Stimulated activated CD4-positive, alpha-beta T cell treated with anti-CD3 and anti-CD28 coated beads, Interleukin-4, amount 100 ng/mL, for 4 hours (primary cell): ENCODE measurements at places on chromosomes 2 and 18.

GRCh38 chr2:85511008-85511811 is 27.8 kb upstream of the MAT2A start:
- DNase-seq: no peak

GRCh38 chr2:179226203-179226960 is 38.2 kb downstream of the SESTD1 start:
- no peak for DNase-seq

DNA sequence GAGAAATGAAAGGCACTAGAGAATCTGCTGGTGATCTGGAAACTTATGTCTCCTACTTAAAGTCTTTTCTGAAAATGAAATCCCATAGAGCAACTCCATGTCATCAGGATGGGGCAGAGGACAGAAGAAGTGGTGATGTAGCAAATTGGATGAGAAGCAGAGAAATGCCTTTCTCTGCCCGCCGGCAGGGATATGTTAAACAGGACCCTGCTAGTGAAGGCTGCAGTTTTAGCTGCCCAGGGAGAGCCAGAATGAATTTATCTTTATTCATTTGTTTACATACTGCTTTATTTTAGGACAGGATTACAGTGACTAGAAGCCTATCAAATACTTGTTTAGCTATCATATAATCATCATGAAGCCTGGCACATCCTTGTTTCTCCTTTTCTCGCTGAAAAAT is 247.0 kb downstream of the DOK6 start:
- DNase-seq: no peak

DNA sequence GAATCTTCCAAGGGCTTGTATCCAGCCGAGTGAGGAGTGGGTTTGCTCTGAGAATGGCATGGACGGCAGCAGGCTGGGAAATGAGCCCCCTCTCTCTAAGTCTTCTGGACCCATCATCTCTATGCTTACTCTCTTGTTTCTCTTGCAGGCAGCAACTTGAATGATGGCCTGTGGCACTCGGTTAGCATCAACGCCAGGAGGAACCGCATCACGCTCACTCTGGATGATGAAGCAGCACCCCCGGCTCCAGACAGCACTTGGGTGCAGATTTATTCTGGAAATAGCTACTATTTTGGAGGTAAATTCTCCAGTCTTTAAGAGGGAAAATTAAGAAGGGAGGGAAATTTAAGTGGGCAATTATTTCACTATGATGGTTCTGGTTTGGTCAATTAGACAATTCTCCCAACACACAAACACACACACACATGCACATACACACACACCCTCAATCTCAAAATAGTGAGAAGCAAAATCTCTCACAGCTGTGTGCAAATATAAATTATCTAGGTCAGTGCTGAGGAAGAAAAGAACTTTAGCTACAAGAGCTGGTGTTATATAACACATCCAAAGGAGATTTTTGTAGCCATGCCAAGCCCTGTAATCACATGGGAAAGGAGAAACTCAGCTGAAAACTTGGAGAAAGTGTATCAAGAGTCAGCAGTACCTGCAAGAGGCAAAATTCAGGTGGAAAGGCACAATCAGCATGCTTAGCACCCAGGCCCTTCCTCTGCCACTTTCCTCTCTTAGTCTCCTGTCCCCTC is 499.2 kb downstream of the CNTNAP5 start:
- DNase-seq: no peak

DNA sequence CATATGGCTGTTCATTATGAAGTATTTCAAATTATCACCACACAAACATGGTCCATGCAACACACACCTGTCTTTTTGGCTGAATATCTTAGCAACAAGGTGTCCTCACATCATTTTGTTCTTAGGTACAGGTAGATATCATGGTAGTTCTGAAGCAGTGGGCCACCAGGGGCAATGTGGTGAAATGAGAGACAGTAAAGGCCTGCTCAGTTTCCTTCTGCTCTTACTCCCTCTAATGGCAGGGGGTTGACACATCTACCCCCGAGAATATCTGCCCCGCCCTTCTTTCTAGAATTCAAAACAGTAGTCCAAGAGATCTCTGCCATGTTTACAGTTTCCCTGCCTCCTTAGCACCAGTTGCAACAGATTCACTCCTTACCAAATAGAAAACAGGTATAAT is 147.0 kb upstream of the KLHL14 start:
- no peak for DNase-seq

DNA sequence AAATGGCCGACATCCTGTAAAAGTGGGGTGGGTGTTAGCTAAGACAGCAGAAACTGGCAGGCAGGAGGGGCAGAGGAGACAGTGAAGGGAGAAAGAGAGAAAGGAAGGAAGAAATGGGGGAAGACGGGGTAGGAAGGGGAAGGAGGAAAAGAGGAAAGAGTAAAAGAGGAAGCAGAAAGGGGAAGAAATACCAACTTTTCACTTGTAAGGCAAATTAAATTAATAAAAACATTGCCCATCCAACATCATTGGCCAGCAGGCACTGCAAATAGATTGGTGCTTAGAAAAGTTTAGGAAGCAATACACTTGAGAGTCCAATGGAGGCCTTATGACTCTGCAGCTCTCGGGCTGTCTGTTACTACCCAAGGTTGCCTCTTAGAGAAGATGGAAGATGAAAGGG is 116.7 kb downstream of the TNS1 start:
- no peak for DNase-seq

GRCh38 chr2:236158969-236159777 is 9.0 kb downstream of the GBX2 start:
- DNase-seq: no peak

DNA sequence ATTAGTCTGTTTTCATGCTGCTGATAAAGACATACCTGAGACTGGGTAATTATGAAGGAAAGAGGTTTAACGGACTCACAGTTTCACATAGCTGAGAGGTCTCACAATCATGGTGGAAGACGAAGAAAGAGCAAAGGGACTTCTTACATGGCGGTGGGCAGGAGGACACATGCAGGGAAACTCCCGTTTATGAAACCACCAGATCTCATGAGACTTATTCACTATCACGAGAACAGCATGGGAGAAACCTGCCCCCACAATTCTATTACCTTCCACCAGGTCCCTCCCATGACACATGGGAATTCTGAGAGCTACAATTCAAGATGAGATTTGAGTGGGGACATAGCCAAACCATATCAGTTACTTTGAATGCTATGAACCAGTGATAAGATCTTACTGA is 44.1 kb downstream of the SCTR start:
- no peak for DNase-seq

- DNase-seq: no peak
Observed at GRCh38 chr2:237631801-237632585, 4.6 kb downstream of the LRRFIP1 start.

GRCh38 chr18:24168496-24168895 is 29.6 kb downstream of the CABYR start:
- no peak for DNase-seq

DNA sequence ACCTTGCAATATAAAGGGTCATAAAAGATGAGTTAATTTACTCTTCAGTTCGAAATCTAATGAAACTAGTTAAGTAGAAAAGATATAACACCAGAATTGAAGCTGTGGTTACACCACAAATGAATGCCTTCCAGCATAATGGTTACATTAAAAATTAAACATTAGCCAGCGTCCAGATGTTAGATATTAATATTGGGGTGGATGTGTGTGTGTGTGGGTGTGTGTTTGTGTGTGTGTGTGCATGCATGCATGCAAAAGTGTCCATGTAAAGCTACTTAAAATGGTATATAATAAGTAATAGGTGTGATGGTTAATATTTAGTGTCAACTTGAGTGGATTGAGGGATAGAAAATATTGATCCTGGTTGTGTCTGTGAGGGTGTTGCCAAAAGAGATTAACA is 170.4 kb upstream of the FN1 start:
- DNase-seq: no peak

DNA sequence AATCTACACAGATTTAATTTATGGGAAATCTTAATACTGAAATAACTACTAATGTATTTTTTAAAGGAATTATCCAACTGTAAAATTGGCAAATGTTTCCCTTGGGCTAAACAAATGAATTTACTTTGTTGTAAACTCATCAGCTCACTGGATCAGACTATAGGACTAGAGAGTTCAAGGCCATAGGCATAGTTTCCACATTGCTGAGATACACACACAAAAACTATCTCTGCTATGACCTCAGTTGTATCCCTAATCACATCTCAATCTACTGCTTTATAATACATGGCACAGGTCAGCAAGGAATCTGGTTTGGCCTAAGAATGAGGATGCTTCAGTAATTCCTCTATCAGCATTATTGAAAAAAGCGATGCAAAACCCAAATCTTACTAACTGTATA is 101.1 kb upstream of the SLC39A10 start:
- no peak for DNase-seq

GRCh38 chr2:45237850-45238542 is 228.7 kb upstream of the SIX2 start:
- no peak for DNase-seq

- DNase-seq: no peak
Observed at GRCh38 chr18:70499218-70499691, 210.4 kb downstream of the SOCS6 start.

DNA sequence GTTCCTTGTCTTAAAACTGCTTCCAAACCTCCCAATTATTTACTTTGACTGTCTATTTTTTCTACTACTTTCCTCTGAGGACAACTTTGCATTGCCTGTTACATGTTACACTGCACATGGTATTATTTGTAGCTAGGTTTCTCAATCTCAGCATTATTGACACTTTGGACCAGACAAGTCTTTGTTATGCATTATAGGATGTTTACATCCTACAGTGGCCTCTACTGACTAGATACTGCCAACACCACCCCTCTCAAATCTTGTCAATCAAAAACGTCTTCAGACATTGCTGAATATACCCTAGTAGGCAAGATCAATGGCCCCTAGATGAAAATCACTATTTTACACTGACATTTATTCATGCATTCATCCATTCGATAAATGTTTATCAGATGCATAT is 129.6 kb upstream of the DNAJC10 start:
- no peak for DNase-seq

- DNase-seq: no peak
Observed at GRCh38 chr2:147294825-147295392, 549.9 kb upstream of the ACVR2A start.

GRCh38 chr2:150162241-150162942 is 325.1 kb downstream of the RND3 start:
- no peak for DNase-seq

DNA sequence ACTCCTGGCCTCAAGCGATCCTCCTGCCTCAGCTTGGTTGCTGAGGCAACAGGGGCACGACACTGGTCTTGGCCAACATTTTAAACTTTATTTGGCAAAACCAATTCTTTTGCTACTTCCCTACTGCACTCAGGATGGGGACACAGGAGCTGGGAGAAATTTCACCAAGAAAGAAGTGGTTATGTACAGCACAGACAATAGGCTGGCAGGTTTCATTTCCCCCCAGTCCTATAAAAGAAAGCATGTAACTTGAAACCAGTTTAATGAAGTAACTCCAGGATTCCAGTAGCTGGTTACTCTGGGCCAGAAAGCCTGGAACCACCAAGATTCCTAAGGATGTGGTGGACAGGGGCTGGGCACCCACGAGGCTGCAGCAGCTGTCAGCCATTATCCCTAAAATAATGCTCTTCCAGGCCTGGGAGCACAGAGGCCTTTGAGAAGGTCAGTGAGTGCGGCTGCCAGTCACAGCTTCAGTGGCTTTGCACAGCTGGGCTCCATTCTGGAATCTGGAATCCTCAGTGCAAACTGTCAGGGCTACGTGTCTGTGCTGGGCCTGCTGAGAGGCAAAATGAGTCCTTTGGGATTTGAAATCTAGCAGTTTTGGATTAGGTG is 142.3 kb upstream of the ITGA6 start:
- no peak for DNase-seq

GRCh38 chr2:208607694-208608093 is 201.1 kb downstream of the PTH2R start:
- no peak for DNase-seq

- DNase-seq: no peak
Observed at GRCh38 chr18:2240311-2240705, 331.0 kb downstream of the METTL4 start.

DNA sequence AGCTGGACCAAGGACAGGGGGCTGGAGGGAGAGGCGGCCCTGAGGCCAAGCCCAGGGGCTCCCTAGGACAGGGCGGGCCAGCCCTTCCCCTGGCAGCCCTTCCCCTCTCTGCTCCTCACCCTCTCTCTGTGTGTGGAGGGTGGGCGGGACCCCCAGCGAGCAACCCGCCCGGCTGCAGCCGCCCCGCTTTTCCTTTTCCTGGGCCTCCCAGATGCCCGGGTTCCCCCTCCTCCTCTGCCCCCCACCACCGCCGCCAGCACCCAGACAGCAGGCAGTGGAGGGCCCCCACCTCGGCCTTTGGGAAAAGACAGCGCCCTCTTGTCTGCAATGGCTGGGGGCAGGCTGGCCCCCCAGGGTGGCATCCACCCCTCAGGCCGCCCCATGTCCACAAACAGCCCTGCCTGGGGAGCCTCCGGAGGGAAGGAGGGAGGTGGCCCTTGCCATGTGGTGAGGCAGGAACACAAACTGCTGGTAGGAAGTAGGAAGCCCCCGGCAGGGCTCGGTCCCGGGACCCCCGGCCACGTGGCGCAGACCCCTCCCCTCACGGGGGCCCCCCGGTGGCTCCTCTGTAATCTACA is 135.1 kb upstream of the CTDP1 start:
- DNase-seq: no peak
